Stimulated activated CD8-positive, alpha-beta memory T cell treated with anti-CD3 and anti-CD28 coated beads, Interleukin-15, amount 100 ng/mL, for 48 hours (primary cell): ENCODE measurements at places on chromosomes 7 and 10.

- DNase-seq: no peak
Measured at GRCh38 chr7:32255036-32255435, 184.8 kb upstream of the PDE1C start.

- no peak for DNase-seq
Measured at GRCh38 chr10:28840971-28841370, 163.7 kb downstream of the BAMBI start.

GRCh38 chr10:676178-676577, 13.3 kb downstream of the DIP2C start:
- DNase-seq: no peak

DNA sequence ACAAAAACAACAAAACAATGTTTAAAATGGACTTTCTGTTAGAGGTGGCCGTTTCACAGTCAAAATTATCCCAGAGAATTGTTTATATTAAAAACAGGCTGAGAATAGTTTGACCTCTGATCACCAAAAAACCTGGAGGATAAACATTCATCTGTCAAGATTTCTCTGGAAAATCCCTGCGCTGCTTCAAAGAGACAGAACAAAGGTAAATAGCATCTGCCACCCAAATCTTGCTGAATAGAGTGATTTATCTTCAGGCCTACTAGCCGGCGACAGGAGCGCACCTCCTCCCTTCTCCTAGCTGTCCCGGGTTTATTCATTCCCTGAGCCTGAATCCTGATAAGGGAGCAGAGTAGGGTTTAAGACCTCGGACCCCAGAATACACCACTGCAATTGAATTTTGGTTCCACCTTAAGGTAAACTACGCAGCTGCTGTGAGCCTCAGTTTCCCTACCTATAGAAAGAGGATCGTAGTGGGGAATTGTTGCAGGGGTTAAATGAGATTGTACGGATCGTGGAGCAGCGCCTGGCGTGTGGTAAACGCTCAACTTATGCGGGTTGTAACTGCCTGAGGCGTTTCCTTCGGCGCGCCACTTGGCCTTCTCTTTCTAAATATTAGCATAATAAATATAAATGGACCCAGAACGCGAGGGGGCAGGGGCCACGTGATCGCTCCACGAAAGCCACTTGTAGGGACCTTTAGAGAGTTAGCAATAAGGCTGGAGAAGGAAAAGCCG, 498 bp upstream of the ST7 start:
- DNase-seq: no peak

GRCh38 chr7:149321978-149322541, 60.1 kb downstream of the ZNF783 start:
- no peak for DNase-seq
